ENCODE measurements at places on chromosomes 2 and 18.

DNA sequence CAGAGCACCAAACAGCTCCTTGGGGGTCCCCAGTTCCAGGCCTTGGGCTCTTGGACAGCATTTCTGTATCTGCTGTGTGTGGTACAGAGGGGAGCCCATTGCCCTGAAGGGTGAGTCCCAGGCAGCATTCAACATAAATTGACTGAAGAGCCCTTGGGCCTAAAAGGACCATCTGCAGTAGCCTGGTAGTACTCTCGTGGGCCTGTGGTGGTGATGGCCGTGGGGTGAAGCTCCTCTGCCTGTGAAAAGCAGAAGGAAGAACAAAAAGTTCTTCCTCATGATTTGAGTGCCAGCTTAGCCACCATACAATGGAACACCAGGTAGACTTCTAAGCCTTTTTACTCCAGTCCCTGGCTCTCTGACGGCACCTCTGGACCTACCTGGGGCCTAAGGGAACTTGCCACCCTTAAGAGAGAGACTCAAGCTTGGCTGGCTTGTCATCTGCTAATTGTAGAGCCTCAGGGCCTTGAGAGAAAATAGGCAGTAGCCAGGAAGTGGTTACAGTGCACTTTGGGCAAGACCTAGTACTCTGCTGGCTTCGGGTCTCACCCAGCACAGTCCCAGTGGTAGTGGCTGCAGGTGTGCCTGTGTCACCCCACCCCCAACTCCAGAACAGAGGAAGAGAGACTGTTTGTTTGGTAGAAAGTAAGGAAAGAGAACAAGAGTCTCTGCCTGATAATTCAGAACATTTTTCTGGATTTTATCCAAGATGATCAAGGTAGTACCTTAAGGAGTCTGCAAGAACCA, 84.6 kb upstream of the CERS6 start:
- no peak for DNase-seq

DNA sequence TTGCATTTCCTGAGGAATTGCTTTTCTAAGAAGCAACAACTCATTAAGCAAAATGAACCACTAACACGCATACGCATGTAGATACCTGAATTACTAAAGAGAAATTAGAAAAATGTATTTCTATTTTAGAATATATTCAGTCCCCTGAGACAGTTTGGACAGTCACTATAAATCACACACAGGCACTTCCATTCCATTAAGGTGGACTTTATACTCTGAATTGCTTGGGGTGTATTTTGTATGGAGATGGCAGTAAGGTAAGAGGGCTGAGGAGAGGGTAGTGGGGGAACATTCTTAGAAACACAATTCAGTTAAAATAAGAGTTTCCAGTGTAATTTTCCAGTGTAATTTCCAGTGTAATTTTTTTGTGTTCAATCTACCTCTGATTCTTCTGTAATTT, 1.8 kb downstream of the CCDC141 start:
- DNase-seq = no peak

DNA sequence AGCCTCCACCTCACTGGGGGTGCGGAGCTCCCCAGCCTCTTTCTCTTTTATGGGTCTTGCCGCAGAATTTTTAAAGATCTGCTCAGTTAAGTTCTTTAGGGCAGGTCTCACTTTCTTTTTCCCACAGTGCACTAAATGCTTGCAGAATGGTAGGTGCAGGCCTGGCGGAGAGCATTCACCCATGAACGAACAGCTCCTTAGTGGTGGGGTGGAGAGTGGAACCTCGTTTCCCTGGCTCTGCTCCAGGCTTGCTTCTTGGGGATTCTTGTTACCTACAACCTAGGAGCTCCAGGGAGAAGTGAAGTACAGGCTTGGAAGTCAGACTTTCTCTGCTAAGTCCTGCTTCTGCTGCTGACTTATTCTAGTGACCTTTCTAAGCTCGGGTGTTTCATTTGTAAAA, 70.3 kb upstream of the PXDN start:
- DNase-seq = no peak

GRCh38 chr2:149745396-149746230, 158.0 kb upstream of the MMADHC start:
- no peak for DNase-seq

- DNase-seq = no peak
Observed at GRCh38 chr2:236936446-236936940, 149.2 kb upstream of the COPS8 start.

GRCh38 chr2:225584796-225585195, 185.3 kb downstream of the NYAP2 start:
- DNase-seq = no peak

DNA sequence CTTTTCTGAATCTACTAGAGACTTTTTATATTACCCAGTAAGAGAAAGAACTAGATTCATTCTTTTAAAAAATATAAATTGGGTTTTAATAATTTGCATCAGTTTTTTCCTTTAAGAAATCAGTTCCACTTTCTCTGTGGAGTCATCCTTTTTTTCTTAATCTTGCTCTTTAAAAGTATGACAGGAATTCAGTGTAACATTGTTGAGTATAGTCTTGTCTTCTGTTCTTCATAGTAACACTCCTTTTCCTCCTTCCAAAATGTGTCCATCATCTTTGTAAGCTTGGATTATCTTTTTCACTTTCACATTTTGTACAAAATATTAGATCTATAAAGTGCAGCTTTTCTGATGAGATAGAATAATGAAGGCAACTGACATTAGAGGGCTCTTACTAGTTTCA, 135.4 kb downstream of the HAUS1 start:
- DNase-seq = no peak

- no peak for DNase-seq
Observed at GRCh38 chr2:44674473-44675284, 266.8 kb upstream of the SIX3 start.

DNA sequence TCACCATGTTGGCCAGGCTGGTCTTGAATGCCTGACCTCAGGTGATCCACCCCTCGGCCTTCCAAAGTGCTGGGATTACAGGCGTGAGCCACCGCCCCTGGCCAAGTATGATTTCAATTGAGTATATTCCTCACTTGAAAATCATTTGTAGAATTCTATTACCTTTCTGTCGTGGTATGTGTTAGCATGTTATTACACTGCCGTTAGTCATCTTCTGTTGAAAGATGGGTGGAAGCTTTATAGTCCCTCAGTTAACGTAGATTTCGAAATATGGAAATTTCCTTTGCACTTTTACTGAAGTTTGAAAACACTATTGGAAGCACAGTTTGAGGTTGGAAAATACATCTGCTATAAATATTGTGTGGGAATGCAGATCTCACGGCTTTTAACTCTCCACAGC, 14.7 kb downstream of the NIFK start:
- DNase-seq = no peak

GRCh38 chr2:41194230-41194629, 742.3 kb upstream of the SLC8A1 start:
- no peak for DNase-seq

GRCh38 chr2:24683408-24683807, 109.8 kb downstream of the PTRHD1 start:
- no peak for DNase-seq

- DNase-seq = no peak
Observed at GRCh38 chr2:216389570-216389969, 17.3 kb upstream of the MARCHF4 start.

GRCh38 chr18:27428120-27428519, 243.0 kb upstream of the CHST9 start:
- no peak for DNase-seq

- DNase-seq = no peak
Observed at GRCh38 chr18:34321066-34321465, 96.4 kb upstream of the NOL4 start.

DNA sequence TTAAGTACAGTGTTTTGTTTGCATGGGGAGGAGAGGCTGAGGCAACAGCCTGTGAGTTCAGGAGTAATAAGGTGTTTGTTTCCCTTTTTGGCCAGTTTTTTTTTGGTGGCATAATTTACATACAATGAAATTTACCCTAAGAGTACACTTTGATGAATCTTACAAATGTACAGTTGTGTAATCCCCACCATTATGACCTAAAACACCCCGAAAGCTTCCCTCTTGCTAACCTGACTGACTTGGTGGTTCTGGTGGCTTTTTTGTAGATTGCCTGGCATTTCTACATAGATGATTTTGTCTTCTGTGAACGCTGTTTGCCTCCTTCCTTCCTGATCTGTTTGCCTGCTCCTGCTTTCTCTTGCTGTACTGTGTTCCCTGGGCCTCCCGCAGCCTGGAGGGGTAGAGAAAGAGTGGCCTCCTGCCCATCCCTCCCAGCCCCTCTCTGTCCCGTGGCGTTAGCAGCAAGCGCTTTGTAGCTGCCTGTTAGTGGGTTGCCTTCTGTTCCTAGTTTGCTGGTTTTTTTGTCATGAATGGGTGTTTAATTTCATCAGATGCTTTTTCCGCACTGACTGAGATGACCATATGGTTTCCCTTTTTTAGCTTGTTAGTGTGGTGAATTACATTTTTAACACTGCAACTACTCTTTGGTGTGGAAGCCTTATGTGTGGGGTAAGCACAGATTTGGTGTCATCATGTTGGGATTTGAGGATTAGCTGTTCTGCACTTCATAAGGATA, 32.1 kb downstream of the ASAP2 start:
- no peak for DNase-seq

DNA sequence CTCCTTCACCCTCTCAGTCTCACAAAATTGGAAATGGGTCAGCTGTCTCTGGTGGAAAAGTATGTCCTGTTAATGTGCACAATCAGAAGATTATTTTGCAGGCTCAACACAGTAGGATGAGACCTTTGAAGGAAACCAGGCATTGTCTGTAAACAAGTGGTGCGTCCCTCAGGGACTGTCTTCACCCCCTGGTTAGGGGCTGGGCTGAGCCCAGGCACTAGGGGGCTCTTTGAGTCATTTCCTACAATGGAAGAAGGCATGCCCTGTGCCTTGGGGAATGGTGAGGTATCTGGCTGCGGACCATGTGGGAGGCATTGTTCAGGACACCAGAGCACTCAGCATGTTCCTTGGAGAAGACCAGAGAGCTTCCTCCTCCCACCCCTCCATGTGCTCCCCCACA, 26.8 kb downstream of the PKDCC start:
- no peak for DNase-seq

DNA sequence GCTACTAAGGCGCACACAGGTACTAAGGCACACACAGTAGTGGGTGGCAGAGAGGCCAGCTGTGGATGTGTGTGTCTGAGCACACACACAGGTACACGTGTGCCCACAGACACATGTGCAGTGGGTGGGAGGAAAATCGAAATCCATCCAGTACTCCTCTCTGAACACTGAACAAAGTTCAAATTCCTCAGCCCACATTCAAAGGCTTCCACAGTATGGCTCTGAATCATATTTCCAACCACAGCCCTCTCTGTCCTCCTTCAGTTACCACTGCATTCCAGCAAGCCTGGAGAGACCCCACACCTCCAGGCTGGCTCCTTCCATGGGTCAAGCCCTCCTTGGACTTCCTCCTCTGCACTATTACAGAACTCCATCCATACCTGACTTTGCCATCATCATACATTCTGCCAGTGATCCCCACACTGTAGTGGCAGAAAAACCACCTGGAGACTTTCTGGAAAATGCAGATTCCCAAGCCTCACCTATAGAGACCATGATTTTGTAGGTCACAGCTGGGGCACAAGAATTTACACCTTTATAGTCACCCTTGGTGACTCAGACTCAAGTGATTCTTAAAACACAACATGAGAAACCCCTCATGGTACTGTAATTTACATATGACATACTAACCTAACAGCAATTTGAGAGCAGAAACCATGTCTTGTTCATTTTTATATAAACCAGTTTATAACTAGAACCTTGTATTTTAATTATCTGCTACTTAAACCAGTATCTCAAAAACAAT, 31.4 kb downstream of the EPG5 start:
- DNase-seq = no peak

GRCh38 chr2:218249691-218250090, 11.1 kb upstream of the GPBAR1 start:
- DNase-seq = no peak

DNA sequence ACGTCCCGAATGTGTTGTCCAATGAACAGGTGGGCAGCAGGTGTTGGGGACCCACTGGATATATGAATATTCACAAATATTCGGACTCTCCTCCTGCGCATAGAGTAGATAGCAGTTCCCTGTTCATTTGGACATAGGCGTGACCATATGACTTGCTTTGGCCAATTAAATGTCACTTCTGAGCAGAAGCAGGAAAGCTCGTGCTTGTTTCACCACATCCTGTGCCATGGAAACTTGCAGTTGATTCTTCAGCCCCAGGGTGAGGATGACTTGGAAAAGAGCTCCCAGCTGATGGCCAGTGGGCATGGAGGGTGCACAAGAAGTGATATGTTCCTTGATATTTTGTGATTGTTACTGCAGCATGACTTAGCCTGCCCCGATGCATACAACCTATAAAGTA, 52.6 kb downstream of the PTPRM start:
- no peak for DNase-seq

DNA sequence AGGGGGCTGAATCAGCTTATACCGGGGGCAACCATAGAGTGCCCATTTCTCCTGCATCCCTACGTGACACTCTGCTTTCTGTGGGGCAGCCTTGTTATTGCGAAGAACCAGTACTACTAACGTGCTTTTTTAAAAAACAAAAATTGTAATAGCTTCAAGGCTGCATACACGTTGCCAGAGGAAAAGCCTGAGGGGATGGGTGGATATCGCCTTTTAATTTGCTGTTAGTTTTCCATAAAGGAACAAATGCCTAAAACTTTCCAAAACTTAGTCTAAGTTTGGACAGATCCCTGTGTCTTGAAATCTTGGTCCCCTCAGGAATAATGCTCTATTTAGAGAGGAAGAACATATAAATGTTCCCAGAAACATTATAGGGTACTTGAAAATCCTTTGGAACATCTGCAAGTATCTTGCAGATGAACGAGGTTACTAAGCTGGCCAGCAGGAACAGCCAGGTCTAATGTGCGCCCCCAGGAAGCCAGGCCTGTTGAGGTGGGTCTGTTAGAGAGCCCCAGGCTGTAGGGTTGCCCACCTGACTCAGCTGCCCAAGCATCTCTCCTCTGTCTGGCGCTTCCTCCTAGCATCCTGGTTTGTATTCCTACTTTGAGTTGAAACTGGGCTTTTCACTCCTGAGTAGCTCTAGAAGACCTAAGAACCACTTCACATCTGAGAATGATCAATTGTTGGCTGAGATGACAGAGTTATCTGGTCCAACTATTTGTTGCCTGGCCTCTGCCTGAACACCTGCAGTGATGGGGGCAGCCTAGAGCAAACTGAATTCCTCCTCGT, 96.9 kb downstream of the TGOLN2 start:
- no peak for DNase-seq

DNA sequence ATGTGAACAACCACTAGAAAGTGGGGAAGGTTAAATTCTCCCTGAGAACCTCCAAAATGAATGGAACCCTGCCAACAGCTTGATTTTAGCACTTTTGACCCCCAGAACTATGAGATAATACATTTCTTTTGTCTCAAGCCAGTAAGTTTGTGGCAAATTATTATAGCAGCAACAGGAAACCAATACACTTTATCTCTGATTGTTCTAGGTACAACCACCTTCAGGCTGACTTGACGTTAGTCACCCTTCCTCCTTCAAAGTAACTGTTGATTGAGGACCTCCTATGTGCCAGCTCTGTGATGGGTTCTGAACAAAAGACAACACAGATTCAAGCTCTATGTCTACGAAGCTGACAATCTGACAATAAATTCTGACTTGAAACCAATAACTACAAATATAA, 318.9 kb downstream of the NCKAP5 start:
- no peak for DNase-seq

- DNase-seq = no peak
Observed at GRCh38 chr2:98137196-98137595, 50.2 kb downstream of the VWA3B start.
